ENCODE measurements at places on chromosomes 6 and 20.

- no peak for DNase-seq
Observed at GRCh38 chr6:62283796-62284411, 2.1 kb downstream of the KHDRBS2 start.

DNA sequence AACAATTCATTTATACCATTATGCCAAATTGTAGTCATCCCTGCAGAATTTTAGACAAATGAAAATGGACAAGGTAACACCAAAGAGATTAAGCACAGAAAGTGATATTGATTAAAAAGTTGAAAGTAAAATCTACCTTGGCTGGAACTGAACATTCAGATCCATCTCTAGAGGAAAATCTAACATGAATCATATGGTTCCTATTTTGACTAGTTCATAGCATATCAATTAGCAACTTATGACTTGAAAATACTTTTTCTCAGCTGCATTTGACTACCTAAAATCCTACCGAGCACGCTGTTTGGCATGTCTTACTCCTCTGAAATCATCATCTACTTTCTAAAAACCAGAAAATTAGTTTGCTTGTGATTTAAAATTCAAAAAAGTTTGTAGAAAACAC is 22.6 kb downstream of the PSMB9 start:
- no peak for DNase-seq

- DNase-seq = no peak
Observed at GRCh38 chr6:122026582-122027369, 372.7 kb upstream of the HSF2 start.

DNA sequence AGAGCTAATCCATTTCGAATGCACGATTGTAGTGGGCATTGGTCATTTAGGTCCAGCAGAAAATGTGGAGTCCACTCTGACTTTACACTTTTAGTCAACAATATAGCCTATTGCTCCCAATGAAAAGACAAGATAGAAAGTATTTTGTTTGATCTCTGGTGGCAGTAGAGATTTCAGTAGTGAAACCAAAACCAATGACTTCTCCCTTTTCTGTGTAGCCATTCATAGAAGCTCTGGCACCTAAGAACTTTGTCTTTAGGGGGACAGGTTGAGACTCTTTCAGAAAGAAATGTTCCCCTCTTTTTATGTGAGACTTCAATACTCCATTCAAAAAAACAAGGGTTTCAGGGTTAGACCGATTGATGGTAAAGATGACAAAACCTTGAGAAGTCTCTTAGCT is 510.8 kb upstream of the POU3F2 start:
- no peak for DNase-seq

DNA sequence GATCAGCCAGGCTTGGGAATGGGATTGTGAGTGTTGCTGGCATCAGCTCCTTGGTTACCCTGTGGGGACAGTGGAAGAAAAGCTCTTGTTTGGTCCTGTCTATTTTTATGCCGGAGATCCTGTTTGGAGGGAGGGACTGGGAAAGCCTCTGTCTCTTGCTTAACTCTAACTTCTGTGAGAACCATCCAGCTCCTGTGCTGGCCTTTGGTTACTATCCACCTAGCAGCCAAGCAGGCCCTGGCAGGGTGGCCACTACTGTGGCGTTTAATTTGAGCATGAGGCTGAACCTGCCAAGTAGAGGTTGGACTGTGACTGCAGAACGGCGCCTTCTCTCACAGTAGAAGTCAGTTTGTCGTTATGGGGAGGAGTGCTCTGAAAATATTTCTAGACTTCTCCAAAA is 193.3 kb downstream of the UTRN start:
- no peak for DNase-seq

DNA sequence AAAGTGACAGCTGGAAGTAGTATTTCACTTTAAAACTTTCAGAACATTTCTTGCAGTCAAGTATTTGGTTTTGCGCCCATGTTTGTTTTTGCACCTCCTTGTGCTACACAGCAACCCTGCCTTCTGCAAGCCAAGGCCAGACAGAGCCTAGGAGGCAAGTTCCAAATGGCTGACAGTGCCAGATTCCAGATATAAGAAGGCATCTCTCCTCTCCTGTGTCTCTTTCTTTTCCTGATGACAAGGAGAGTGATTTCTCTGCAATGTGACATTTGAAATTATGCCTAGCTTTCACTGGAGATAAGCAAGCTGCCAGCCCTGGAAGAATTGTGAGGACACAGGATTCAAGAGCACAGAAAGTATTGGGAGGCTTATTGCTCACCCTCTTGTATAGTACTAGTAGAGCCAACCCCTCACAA is 149.1 kb upstream of the TENT5A start:
- DNase-seq = no peak

DNA sequence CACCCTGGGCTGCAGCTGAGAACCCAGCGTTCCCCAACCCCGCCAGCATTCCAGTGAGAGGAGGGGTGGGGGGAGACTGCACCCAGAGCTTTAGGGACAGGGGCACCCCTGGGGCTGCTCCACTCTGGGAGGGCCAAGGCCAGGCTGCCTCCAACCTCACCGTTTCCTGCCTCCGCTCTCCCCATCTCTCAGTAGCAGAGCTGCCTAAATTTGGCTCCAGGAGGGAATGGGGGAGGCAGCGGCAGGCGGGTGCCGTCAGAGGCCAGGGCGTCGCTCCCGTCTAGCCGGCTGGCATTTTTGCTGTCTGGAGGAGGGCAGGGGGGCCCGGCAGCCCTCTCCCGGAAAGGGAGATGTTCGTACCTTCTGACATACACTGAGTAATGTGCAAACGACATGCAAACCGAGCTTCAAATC is 46.6 kb downstream of the NOL4L start:
- DNase-seq = no peak

GRCh38 chr6:39003492-39003891 is 45.1 kb upstream of the GLP1R start:
- DNase-seq = no peak

GRCh38 chr6:48564036-48564820 is 453.2 kb upstream of the PTCHD4 start:
- DNase-seq = no peak

GRCh38 chr20:2691663-2692035 is 931 bp upstream of the EBF4 start:
- DNase-seq = no peak

DNA sequence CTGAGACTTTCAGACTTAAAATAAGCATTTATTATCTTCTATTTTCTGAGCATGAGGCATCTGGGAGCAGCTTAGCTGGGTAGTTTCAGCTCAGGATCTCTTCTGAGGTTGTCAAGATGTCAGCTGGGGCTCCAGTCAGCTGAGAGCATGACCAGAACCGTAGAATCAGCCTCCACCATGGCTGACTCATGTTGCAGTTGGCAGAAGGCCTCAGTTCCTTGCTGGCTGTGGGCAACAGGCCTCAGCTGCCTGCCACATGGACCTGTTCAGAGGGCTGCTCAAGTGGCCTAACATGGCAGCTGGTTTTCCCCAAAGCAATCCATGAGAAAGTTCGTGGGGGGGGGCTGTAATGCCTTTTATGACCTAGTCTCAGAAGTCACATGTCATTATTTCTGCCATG is 142.3 kb downstream of the LY86 start:
- DNase-seq = no peak

DNA sequence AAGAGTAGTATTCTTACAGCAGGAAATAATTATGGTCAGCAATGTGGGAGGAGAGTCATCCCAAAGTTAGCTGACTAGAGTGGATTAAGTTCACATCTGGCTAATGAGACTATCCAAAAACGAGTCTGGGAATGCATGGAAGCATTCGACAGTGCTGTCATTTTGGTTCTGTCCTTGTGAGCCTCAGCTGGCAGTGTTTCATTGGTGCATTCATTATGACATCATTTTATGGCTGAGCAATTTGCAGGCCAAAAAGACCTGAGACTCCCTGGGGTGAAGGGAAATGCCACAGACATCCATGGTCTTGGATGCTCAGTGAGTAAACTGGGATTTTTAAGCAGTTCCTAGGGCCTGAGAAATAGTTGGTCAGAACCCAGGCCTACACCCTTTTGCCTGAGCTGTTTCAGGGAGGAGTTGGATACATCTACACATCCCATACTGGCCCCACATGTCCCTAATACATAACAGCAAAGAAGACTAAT is 196.4 kb upstream of the CCN2 start:
- DNase-seq = no peak

- DNase-seq = no peak
Observed at GRCh38 chr6:13358511-13358910, 30.2 kb upstream of the TBC1D7 start.

- DNase-seq = no peak
Observed at GRCh38 chr6:103255132-103255531, 1604.6 kb downstream of the HACE1 start.

DNA sequence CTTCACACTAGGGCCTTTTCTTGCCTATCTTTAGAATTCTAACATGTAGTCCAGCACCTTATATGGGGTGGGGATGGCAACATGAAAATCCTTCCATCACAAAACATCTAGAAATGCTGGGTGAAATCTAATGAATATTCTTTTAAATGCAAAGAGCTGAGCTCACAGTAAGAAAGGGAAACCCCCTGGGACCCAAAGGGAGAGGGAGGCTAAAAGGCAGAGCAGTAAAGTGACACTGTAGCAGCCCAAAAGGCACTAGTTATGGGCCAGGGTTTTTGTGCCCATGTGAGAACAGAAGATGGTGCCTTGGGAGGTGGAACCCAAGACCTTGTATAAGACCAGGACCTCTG is 66.7 kb downstream of the TRAM2 start:
- no peak for DNase-seq

DNA sequence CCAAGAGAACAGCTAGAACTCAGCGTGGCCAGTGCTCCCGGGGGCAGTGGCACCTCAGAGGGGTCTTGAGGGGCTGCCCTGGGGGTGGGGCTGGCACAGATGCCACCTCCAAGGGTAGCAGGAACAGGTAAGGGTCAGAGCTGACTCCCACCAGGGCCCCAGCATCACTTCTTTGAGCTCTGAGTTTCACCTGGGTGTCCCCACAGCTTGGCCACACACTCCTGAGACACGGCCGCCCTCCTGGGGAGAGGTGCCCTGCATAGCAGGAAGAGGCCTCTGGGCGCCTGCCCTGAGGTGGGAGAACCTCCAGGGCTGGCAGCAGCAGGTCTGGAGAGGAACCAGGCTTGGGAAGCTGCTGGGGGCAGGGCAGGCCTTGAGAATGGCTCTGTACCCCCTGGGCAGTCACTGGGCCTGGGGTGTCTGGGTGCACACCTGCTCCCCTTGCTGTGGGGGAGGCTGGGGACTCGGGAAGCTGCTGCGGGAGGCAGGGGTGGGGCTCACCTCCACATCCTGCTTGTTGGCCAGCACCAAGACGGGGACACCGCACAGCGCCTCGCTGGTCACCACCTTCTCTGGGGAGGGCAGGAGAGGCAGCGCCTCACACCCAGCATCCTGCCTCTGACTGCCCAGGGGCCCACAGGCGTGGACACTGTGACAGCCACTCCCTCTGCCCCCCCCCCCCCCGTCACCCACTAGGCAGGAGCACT is 5.0 kb downstream of the TNFRSF6B start:
- no peak for DNase-seq

GRCh38 chr6:9620263-9620662 is 794.6 kb downstream of the TFAP2A start:
- no peak for DNase-seq

GRCh38 chr20:10398834-10399369 is 35.1 kb downstream of the MKKS start:
- no peak for DNase-seq

DNA sequence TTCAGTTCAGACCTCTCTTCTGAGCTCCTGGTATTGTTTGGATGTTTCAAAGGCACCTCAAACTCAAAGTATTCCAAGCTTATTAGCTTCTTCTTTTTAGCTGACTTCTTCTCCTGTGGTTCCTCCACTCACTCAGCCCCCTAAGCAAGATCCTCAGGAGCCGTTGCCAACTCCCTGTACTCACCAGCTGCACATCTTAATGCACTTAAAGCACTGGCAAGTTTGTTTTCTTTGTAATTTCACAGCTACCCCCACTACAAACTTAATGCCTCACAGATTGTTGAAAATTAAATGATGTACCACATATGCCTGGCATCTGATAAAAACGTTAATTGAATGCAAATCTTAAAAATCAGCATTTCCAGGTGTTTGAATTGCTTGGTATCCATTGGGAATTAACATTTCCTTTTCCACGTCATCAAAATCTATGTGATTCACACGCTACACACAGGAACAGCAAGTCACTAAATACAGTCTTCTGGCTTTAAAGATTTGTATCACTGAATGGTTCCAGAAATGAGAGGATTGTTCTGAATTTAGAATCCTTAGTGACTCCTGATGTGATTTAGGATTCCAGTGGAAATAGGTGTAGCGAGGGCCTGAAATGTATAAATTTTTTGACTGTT is 24.5 kb downstream of the CALHM6 start:
- DNase-seq = no peak

- no peak for DNase-seq
Observed at GRCh38 chr6:20907486-20908071, 373.3 kb downstream of the CDKAL1 start.

GRCh38 chr6:98832284-98833056 is 1.9 kb upstream of the POU3F2 start:
- no peak for DNase-seq

GRCh38 chr6:6074190-6074589 is 67.5 kb upstream of the NRN1 start:
- DNase-seq = no peak

DNA sequence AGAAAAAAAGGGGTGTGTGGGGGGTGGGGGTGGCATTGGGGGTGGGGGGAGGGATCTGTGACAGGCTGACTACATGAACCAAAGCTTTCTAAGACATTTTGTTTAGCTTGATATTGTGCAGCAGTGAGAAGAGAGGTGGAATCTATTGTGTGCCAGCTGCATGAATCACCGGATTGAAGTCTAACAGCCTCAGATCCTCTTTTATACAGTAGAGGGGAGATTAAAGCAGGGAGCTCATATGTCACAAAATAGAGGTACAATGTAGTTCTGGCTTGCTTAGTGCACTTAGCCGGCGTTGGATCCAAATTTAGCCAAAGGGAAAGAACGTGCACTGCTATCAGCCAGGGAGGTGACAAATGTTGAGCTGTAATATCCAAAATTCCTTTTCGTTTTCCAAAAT is 404.2 kb upstream of the CITED2 start:
- DNase-seq = no peak

GRCh38 chr20:10263385-10264165 is 44.9 kb downstream of the SNAP25 start:
- DNase-seq = no peak

GRCh38 chr6:118706702-118707101 is 55.3 kb upstream of the CEP85L start:
- no peak for DNase-seq

GRCh38 chr6:125952764-125953501 is 3.6 kb upstream of the HINT3 start:
- DNase-seq = no peak

DNA sequence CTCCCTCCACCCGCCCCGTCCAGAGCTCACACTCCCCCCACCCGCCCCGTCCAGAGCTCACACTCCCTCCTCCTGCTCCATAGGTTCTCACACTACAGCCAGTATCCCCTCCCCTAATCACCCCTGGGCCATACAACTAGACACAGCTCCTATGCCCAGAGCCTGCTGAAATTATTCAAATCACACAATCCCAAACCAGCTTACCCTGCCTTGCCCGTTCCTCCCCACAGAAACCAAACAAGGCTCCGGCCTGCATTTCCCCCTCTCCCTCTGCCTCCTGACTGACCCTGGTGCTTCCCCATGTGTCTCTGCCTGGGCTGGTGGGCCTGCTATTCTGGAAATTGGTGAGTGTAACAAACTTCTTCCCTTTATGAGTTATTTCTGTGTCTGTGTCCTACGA is 18.6 kb downstream of the SLC2A4RG start:
- no peak for DNase-seq

- DNase-seq = no peak
Observed at GRCh38 chr20:22819112-22819511, 216.0 kb upstream of the SSTR4 start.
